CD4-positive, alpha-beta T cell treated with Interleukin-15 for 1 hour (primary cell): ENCODE measurements at places on chromosomes 12 and 14.

- DNase-seq: no peak
Measured at GRCh38 chr14:24102357-24103048, 8.4 kb downstream of the PCK2 start.

DNA sequence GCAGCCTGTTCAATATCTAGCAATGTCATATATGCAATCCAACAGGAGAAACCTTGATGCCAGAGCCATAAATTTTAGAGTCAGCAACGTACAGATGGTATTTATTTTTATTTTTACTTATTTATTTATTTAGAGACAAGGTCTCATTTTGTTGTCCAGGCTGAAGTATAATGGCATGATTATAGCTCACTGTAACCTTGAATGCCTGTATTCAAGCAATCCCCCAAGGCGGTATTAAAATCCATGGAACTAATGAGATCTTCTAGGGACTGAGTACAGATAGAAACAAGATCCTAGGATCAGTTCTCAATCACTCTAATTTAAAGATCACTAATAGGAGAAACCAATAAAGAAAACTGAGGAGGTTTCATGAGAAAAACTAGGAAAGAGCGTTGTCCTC is 89.3 kb downstream of the SLCO1B1 start:
- no peak for DNase-seq

- no peak for DNase-seq
Measured at GRCh38 chr12:109967383-109968031, 28.7 kb downstream of the GIT2 start.

DNA sequence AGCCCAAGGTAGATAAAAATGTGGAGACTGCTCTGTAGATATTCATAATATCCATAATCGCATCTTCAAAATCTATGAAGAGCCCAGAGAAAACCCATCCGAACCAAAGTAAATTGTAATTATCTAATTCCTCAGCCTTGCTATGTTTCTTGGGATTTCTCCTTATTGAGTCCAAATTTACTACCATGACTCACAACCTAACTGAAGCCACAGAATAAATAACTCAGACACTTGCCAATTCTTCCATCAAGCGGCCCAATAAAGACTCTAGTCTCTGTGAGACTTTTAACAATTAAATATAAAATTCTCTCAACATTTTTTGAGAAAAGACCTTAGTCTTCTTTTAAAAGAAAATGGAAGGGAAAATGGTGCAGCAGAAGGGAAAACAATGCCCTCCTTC is 409.8 kb downstream of the DAD1 start:
- no peak for DNase-seq

- DNase-seq: no peak
Measured at GRCh38 chr12:124623344-124624035, 56.1 kb upstream of the NCOR2 start.

DNA sequence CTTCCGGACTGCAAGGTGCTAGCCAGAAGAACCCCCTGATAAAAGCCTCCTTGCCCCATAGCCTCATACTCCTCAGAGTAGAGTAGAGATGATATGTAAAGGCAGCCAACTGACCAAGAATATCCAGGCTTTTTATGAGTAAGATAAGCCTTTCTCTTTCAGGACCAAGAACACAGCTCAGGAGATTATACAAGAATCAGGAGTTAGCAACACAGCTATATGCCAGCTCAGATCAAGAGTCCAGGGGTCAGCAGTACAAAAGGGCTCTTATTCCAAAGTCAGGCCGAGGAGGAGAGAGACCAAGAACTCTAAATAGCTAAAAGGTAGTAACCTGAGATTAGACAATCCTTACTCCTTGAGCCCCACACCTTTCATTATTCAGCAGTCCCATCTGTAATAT is 135.3 kb downstream of the BTG1 start:
- DNase-seq: no peak

- no peak for DNase-seq
Measured at GRCh38 chr12:120540445-120540844, 6.3 kb downstream of the RNF10 start.

DNA sequence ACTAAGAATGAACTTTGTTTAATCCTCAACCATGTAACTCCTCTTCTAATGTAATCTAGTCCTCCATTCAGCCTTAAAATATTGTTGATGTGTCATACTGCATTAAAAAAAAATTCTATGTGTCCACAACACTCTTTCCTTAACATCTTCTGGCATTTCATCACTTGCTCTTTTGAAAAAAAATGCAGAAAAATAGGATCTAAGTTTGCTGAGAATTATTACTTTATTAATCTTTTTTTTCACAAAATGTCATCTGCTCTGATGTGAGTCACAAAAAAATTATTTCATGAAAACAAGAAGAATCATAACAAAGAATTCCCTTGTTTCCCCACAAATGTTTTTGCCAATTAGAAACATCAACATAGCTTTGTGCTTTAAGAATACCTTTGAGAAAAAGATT is 410.1 kb upstream of the MGAT4C start:
- DNase-seq: no peak

DNA sequence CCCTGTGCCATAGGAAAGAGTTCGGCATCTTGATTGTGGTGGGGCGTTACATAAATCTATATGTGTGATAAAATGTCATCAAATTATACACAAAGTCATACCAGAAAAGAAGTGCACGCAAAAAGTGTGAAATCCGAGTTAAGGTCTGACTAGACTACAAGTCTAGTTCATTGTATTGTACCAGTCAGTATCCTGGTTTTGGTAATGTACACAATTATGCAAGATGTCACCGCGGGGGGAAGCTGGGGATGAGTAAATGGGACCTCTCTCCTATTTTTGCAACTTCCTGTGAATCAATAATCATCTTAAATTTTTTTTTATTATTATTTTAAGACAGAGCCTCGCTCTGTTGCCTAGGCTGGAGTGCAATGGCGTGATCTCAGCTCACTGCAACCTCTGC is 43.2 kb upstream of the BCL11B start:
- no peak for DNase-seq

DNA sequence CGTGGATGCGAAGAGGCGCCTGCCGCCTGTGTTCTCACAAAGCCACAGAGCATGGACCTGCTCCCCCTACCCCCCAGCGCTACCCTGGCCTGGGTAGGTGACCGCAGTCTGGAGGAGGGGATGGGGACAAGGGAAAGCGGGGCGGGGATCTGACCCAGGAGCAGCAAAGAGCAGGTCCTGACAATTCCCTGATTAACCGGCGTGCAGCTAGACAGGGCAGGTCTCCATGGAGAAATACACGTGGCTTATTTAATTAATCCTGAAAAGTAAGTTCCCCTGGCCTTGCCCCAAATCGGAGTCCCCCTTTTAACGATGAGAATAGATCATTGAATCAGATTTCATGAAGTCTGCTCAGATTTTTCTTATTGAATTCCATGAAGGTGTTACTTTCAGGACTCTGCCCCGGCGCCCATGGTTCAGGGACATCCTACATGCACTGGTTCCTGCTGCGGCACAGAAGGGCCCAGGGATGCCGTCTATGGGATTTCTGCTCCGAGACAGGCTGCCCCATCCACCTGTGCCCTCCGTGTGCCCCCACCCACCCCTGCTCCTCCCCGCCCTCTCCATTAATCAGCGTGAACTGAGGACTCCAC is 251.0 kb upstream of the SFSWAP start:
- DNase-seq: no peak

DNA sequence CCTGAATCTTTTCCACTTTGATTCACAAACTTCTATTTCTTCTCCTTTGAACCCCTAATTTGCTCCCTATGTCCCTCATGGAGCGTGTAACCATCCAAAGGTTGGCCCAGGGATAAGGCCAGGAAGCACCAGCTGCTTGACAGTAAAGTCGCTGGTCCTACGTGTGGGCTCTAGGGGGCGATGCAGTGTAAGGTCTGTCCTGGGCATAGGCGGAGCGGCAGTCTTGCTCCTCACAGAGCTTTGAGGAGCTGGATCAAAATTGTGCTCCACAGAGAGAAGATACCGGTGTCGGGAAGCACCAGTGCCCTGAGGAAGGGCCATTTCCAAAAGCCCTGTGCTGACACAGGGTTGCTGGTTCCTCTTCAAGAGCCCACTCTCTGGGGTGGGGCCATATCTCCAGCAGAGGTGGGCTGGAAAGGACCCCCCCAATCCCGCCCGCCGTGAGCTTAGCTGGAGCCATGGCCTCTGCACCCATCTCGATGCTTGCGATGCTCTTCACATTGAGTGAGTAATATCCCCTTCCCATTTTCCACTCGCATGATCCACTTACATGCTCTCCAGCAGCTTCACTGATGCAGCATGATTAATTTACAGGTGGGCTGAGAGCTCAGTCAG is 49.9 kb upstream of the OR4E1 start:
- DNase-seq: peak; percentile 35
